ENCODE measurements at places on chromosomes 7 and 10. TPM values are rescaled to one million over a fixed set of nuclear protein-coding genes. Genes with fewer than 3 reads are reported as not detected.

Gene CLRN3
- total RNA-seq, result not detected

Gene TFR2
- 5.9 TPM for total RNA-seq

Gene ARHGAP22
- total RNA-seq, result not detected

Gene ACTL6B
- total RNA-seq, result not detected

Gene NDUFB8
- total RNA-seq, result 184 TPM

Gene SPDYE6
- total RNA-seq, result not detected

Gene TSPAN12
- total RNA-seq, result not detected

Gene PRLHR
- total RNA-seq, result not detected

Gene RAMP3
- not detected for total RNA-seq

Gene PKD2L1
- total RNA-seq, result not detected

Gene PDZD7
- 1.4 TPM for total RNA-seq

Gene CRPPA
- total RNA-seq, result 1.6 TPM

Gene AKR1C4
- total RNA-seq, result not detected

Gene ZNF804B
- not detected for total RNA-seq

Gene SERPINE1
- total RNA-seq, result 0.11 TPM

Gene GSDME
- total RNA-seq, result 0.26 TPM

Gene LAMTOR4
- 170 TPM for total RNA-seq

Gene ZNF853
- total RNA-seq, result 9.4 TPM

Gene PNLIPRP1
- not detected for total RNA-seq

Gene RAB19
- total RNA-seq, result 6.5 TPM

Gene ADAP1
- total RNA-seq, result 14.5 TPM

Gene MBL2
- total RNA-seq, result not detected

All from naive thymus-derived CD8-positive, alpha-beta T cell (primary cell).